Neural crest cell (in vitro differentiated cells): ENCODE measurements at places on chromosomes 1 and 21.

DNA sequence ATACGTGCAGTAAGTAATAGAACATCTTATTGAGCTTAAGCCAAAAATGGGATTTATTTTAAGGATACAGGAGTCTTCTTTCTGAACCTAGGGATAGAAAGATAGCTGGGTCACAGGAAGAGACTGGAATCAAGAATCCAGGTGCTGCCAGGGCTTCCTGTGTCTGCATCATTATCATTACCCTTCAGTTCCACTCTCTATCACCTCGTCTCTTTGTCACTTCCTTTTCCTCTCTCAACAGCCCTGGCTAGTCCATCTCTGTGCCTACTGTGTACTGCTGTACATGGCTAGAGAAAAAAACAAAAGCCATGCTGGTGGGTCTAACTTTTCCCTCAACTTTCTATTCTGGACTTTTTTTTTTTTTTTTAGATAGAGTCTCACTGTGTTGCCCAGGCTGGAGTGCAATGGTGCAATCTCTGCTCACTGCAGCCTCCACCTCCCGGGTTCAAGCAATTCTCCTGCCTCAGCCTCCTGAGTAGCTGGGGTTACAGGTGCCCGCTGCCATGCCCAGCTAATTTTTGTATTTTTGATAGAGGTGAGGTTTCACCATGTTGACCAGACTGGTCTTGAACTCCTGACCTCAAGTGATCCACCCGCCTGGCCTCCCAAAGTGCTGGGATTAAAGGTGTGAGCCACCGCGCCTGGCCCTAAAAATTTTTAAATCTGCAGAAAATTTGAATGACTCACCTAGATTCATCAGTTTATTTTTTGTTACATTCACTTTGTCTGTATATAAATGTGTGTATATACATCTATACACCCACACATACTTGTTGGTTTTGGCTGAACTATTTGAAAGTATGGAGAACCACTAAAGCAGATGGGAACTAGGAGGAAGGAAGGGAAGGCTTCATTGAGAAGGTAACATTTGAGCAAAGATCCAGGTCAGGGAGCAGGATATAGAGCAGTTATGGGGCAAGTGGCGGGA, 31.9 kb downstream of the UBE4B start:
- no peak for DNase-seq

DNA sequence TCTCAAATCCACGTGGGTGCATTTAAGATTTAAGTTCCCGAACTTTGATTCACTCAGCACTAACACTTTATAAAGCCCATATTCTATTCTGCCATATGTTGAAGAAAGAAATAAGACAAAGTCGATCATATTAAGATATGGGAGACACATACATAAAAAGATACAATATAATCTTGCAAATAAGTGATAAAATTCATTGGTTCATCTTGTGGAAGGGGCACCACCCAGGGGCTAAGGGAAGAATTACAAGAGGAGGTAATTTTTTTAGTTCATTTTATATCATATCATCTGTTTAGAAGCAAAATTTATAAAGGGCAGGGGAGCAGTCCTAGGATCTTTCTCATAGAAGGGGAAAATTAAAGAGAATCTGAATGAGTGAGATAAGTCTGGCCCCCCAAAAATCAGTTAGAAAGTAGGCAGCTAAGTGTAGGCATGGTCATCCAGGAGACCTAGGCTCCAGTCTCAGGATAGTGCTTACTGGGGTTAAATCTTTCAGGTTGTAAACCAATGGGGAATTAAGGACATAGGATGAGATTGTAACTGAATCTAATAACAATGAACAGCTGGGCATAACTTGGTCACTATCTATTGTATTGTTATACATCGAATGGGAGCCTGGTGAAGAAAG, 124.2 kb upstream of the L1TD1 start:
- no peak for DNase-seq

DNA sequence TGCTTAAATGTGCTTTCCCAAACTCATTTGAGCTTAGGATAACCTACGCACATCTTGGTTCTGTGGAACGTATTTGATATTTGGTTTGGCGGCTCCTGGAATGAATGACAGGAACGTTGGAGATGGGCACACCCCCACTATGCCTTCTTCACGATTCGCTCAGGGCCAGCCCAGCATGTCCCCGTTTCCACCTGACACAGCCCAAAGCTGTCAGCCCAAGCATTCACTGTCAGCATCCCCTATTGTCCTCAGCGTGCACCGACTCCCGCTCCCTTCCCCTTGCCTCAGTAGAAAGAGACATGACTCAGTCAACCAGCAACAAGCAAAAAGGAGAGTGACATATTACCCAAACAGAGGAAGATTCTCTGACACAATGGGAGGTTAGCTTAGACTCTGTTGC, 181.4 kb downstream of the KCNJ6 start:
- no peak for DNase-seq

- no peak for DNase-seq
These were observed 50.2 kb downstream of the KCNJ6 start for GRCh38 chr21:37866027-37866426.

- no peak for DNase-seq
These were observed 554.8 kb upstream of the B3GALT2 start for GRCh38 chr1:193741228-193741627.
